Right ventricle myocardium superior (tissue), 1 donor: ENCODE measurements at places on chromosomes 6 and 20. TPM values are rescaled to one million over a fixed set of nuclear protein-coding genes. Genes with fewer than 3 reads are reported as not detected.

Gene SDCBP2
- total RNA-seq = 2.5 TPM

GRCh38 chr6:131770776-131771175, 37.0 kb upstream of the ENPP1 start:
- no peak for DNase-seq

GRCh38 chr6:52704060-52704459, 33.1 kb downstream of the TMEM14A start:
- no peak for DNase-seq

Gene OR2H2
- total RNA-seq = not detected

Gene TMEM244
- not detected for total RNA-seq

Gene FOXP4
- 14.4 TPM for total RNA-seq

Gene FAM83B
- 1.6 TPM for total RNA-seq

Gene OR2W1
- not detected for total RNA-seq

- no peak for DNase-seq
Measured at GRCh38 chr20:63704749-63705117, 3.0 kb downstream of the ARFRP1 start.

Gene SRMS
- not detected for total RNA-seq
